ENCODE measurements at places on chromosomes 6 and 20. TPM values are rescaled to one million over a fixed set of nuclear protein-coding genes. Genes with fewer than 3 reads are reported as not detected.

DNA sequence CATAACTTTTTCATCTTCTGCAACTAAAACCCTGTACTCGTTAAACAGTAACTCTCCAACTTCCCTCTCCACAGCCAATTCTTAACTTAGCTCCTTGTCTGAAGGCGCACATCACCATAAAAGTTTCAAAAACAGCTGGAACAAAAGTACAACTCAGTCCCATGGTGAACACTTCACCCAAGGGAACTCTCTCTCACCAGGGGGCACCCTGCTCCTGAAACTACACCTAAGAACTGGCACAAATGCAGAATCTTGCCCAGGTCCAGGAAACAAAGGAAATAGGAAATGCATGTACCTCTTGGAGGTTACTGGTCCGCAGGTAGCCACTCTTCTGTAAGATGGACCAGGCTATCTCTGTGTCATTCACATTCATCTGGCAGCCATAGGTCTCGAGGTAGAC is 6.6 kb downstream of the CDK5RAP1 start:
- DNase-seq, result no peak

DNA sequence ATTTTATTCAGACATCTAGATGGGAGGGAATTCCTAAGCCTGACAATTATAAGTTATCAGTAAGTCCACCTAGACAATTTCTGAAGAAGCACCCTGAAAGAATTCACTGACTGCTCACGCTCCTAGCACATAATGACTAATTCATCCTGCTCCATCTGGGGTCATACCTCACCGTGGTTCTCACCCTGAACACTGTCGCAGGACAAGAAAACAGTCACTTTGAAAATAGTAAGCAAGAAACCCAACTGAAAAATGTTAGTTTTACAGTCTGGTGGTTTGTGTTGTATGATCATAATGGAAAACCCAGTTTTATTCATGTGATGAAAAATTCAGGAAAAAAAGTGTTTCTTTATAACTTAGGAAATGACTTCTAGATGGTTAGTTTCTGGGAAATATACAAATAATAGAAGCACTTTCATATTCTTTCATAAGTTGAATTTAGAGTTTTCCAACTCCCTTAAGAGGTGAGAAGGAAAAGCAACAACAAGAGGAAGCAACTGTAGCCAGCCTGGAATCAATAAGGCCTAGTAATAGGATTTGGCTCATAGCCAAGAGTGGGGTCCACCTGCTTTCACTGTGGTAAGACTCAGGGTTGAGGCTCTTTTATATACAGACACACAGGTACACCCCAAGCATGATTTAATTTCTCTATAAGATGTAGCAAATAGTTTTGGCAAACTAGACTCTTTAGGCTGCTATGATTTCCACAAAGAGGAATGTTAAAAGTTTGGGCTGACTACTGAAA is 94.1 kb downstream of the HIVEP2 start:
- DNase-seq, result no peak

DNA sequence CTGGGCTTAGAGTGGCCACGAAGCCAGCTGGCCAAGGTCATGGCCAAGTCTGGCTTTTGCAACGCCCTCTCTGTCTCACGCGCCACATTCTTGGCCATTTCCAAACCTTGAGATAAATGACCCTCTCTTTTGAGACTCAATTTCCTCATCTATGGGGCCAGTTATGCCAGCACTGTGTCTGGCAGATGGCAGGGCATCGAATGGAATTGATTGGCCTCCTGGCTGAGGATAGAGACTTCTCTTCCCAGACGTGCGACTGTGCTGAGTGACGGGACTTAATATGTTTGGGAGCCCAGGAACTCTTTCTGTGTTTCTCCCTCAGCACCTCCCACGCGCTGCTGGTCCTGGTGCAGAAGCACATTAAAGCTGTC is 7.6 kb downstream of the BPIFB2 start:
- no peak for DNase-seq

The SLC17A2 gene
- total RNA-seq, result 0.21 TPM

DNA sequence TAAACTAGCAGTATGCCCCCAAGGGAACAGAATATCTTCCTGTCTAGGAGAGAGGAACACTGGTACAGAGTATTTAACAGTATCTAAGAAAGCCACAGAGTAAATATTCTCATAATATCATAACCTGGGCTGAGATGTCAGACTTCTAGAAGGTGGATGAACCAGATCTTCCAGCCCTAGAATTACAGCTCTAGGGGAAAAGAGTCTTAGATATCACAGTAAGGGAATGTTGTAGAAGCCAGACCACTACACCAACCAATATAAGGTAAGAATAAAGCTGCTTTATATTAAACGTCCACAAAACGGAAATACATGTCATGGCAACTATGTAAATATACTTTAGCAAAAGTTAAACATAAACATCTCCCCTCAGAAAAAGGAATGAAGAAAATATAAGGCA is 12.4 kb downstream of the SERINC1 start:
- no peak for DNase-seq

The PMEPA1 gene
- total RNA-seq, result 8.8 TPM

GRCh38 chr6:53912661-53913060 is 117.9 kb downstream of the LRRC1 start:
- no peak for DNase-seq

The MYLK4 gene
- 9.4 TPM for total RNA-seq

DNA sequence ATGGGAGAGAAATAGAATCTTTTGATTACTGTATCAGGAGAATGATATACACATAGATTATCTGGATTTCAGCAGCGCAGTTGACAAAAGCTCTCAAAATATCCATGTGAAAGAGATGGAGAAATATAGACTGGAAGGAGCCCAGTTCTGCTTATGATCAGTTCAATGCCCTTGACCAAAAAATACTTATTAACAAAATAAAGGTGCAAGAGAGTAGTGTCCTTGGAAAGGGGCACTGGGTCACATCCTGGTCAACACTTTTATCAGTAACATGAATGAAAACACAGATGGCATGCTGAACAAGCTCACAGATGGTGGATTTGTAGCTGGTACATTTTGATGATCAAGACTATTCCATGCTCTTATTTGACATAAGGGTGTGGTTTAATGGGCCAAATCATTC is 63.9 kb upstream of the PLEKHG1 start:
- no peak for DNase-seq

DNA sequence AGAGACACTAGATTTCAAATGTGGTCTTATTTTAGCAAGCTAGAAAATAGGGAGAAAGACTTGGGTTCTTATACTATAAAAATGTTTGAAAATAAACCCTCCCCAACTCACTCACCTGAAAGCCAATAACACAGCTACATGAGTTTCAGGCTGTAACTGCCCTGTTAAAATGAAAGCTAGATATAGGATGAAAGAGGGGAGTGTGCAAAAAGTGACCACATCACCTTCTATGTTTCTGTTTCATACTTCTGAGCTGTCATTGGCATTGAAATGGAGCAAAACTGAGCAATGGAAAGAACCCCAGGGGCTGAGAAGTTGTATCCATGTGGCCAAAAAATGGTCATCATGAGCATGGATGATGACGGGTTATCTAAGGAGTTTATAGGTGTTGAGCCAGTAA is 148.1 kb upstream of the TENT5A start:
- no peak for DNase-seq

The PI3 gene
- total RNA-seq, result not detected

The MAP1LC3A gene
- total RNA-seq, result 104 TPM

DNA sequence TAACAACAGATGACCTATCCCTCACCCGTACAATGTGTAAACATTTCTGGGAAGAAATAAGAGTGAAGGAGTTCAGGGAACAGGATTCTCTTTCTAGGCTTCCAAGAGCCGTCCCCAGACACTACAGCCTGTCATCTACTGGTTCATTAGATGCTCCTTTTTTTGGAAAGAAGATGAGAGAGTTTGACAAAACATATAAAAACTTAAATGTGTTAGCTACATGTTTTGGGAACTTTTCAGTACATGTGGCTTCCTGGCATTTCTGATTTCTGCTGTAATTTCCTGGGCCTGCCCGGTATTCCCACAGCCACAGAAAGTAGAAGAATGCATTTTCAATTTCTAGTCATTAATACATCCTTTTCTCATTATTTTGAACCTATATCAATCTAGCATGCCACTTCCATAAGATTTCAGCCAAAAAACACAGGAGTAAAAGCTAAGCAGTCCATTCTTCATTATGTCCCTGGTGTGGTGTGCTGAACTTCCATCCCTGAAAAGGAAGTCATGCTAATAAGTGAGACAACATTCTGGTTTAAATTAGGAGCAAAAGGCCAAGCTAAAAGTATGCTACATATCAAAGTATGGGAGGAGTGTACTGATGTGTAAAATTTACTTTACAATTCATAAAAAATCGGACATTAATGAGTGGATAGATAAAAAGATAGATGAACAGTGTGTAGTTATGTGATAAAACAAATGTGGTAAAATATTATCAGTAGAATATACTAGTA is 198.2 kb downstream of the WDR27 start:
- DNase-seq, result no peak

- DNase-seq, result no peak
Observed at GRCh38 chr6:167952512-167952859, 45.0 kb upstream of the KIF25 start.

DNA sequence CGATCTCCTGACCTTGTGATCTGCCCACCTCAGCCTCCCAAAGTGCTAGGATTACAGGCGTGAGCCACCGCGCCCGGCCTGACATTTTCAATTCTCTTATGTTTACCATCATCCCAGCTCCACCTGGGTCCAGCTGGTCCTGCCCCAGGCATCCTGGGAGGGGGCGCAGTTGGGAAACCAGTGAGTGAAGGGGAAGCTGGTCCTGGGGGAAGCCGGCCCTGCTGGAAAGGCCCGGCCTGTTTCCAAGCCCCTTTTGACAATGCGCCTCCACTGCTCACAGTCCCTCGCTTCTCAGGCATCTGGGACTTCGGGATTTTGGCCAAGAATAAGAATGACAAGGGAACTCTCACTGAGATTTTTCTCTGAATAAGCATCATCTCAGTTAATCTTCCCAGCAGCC is 14.2 kb downstream of the SLC13A3 start:
- DNase-seq, result no peak

DNA sequence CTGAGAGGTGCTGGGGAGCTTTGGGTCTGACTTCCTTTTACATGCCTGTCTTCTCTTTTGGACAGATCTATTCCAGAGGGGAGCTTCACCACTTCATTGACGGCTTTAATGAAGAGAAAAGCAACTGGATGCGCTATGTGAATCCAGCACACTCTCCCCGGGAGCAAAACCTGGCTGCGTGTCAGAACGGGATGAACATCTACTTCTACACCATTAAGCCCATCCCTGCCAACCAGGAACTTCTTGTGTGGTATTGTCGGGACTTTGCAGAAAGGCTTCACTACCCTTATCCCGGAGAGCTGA is 13.1 kb downstream of the PRDM1 start:
- no peak for DNase-seq

The ARHGAP18 gene
- 17.1 TPM for total RNA-seq

DNA sequence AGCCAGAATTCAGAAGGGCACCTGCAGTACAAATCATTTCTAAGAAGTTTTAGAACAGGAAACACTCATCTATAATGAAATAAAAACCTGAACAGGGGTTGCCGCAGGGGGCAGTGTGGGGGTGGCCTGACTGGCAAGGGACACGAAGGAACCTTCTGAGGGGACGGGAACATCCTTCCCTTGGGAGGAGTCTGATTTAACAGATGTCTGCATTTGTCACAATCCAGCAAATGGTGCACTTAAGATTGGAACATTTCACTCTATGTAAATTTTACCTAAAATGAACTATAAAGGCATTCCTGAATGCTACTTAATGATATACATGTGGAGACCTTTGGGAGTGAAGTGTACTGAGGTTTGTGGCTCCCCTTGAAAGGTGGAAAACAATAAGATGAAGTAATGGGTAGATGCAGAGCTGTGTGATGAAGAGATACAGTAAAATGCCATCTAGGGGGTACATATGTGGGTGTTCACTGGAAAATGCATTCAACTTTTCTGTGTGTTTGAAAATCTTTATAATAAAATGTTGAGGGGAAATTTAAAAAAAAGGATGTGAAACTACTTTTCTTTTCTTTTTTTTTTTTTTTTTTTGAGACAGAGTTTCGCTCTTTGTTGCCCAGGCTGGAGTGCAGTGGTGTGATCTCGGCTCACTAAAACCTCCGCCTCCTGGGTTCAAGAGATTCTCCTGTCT is 89.5 kb downstream of the SNX5 start:
- no peak for DNase-seq

The KIAA0408 gene
- 2.0 TPM for total RNA-seq

GRCh38 chr20:34736106-34736735 is 32.1 kb downstream of the TP53INP2 start:
- DNase-seq, result peak; percentile 76

DNA sequence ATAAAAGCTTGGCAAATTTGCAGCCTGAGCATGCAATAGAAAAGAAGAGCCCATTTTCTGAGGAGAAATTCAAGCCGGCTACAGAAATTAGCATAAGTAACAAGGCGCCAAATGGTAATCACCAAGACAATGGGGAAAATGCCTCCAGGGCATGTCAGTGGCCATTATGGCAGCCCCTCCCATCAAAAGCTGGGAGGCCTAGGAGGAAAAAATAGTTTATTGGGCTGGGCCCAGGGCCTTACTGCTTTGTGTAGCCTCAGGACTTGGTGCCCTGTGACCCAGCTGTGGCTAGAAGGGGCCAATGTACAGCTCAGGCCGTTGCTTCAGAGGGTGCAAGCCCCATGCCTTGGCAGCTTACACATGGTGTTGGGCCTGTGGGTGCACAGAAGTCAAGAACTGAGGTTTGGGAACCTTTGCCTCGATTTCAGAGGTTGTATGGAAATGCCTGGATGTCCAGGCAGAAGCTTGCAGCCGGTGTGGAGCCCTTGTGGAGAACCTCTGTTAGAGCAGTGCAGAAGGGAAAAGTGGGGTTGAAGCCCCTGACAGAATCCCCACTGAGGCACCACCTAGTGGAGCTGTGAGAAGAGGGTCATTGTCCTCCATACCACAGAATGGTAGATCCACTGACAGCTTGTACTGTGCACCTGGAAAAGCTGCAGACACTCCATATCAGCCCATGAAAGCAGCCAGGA is 328.5 kb upstream of the MAP3K7 start:
- DNase-seq, result no peak

GRCh38 chr6:149563203-149563927 is 2.8 kb upstream of the GINM1 start:
- DNase-seq, result peak; percentile 37

DNA sequence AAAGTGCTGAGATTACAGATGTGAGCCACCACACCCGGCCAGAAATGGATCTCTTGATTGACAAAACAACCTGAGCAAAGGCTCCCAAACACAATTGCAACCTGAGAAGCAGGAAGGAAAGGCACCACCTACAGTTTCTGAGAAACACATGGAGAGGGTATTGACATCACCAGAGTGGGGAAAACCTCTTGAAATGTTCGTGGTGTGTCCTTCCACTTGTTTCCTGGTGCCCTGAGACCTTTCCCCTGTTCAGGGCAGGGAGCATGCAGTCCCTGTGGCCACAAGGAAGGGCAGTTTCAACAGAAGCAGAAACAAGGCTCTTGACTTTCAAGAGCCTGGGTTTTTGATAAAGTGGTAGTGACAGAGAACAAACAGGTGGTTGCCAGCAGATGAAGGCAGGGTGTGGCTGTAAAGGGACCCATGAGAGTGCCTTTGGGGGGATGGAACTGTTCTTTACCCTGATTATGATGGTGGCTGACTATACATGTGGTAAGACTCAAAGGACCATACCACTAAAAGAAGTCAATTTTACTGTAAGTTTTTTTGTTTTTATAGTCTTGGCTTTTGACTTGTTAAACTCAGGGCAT is 3.2 kb upstream of the BPIFA1 start:
- DNase-seq, result no peak

The TFAP2B gene
- not detected for total RNA-seq

- DNase-seq, result no peak
Observed at GRCh38 chr6:5563086-5563485, 301.8 kb downstream of the FARS2 start.

GRCh38 chr6:128336436-128337095 is 183.8 kb downstream of the PTPRK start:
- DNase-seq, result no peak

The LKAAEAR1 gene
- not detected for total RNA-seq

All from myocyte (in vitro differentiated cells).